T-helper 1 cell (primary cell): ENCODE measurements at places on chromosomes 1 and 21.

DNA sequence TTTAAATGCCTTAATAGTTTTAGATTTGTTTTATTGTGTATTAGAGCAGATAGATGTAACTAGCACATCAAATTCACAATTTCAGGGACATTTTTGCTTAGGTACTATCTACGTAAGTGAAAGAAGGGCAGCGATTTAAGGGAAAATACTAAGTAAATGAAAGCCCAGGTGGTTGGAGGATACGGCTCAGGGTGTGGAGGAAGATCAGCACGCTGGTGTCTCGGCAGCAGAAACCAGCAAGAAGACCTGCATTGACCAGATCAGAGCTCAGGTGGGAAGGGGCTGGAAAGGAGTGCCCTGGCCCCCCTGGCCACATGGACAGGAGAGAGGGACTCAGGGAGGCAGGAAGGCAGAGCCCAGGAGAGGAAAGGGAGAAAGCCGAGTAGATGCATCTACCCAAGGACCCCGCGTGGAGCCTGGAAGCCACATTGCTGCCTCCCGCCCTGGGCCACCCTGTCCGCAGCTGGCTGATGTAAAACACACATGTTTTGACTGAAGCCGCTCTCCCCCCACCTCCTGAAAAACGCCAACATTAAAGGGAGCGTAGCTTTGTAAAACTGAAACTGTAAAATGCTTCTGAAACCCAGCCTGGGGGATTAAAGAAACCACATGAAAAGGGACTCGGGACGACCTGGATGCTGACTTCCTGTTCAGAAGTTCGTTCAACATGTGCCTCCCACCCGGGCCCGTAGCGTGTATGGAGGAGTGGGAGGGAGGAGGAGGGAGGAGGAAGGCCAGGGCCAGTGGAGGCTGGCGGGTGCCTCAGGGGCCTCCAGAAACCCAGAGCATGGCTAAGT is 72.6 kb upstream of the TARDBP start:
- no peak for DNase-seq

DNA sequence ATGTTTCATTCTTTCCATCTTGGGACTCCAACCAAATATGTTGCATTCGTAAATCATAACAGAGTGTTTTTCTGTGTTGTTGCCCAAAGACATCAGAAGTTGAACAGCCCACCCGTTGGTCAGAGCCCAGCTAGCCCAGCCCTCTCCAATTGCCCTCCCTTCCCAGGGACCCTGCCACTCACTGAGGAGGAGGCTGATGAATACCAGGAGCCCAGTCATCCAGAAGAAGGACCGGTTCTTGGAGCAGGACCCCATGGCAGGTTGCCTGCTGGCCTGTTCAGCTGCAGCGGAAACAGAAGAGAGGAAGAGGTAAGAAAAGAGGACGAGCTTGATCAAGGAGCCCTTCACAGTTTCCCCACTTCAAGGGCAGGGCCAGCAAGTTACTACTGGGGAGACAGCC is 172.2 kb upstream of the ETV3 start:
- no peak for DNase-seq

- DNase-seq = no peak
Observed at GRCh38 chr1:183092350-183092749, 69.1 kb downstream of the LAMC1 start.

GRCh38 chr1:44694863-44695478 is 20.5 kb downstream of the ARMH1 start:
- no peak for DNase-seq

GRCh38 chr1:45820788-45821187 is 17.4 kb downstream of the MAST2 start:
- DNase-seq = no peak

DNA sequence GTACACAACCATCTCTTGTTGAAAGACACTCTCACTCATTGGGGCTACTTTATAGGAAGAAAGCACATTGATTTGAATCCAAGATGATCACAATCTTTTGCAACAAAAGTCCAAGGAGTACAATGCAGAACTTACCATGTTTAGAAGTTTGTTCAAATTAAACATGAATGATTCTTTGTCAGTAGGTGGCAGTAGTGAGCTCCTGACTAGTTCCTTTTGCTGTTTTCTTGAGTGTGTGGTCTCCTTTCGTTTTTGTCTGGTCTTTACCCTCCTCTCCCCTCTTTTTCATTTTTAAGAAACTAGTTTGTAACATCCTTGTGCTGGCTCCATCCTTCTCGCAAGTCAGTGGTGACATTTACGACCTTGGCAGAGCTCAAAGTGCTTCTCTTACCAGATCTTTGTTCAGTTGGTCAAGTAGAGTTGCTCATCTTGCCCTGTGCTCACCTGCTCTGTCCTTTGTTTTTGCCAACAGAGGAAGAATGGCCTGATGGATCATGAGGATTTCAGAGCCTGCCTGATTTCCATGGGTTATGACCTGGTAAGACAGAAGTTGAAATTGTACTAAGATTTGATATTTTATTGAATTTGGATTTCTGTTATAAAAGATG is 35.7 kb upstream of the MTR start:
- DNase-seq = no peak

GRCh38 chr1:95096218-95096841 is 20.8 kb upstream of the TLCD4 start:
- no peak for DNase-seq

- DNase-seq = no peak
Observed at GRCh38 chr1:199936441-199936840, 91.1 kb upstream of the NR5A2 start.
